ENCODE measurements at places on chromosomes 5 and 9. TPM values are rescaled to one million over a fixed set of nuclear protein-coding genes. Genes with fewer than 3 reads are reported as not detected.

GRCh38 chr9:114570742-114571141 lies 16.8 kb upstream of the ATP6V1G1 start:
- DNase-seq, result no peak
- H3K27me3 ChIP-seq, result no peaks in the 10 kb centered on the region
- H3K36me3 ChIP-seq, result no peaks in the 10 kb centered on the region
- H3K4me1 ChIP-seq, result no peaks in the 10 kb centered on the region
- no peak overlapping the region for H3K4me3 ChIP-seq
- H3K27ac ChIP-seq, result no peak overlapping the region

DNA sequence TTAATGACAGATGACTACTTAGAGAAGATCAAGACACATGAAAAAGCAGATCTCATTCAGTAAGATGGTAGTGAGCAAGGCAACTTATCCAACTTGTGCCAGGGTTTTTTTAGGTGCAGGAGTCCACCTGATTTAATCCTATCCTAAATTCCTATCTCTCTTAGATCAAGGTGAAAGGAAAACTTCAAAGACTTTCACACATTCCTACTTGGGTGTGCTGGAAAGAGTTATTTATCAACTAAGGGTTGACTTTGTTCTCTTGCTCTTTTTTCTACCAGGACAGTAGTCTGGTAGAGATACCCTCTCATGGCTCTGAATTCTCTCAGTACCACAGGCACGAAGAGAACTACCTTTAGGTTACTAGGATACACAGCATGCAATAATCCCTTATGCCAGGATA lies 18.2 kb downstream of the TUT7 start:
- H3K27me3 ChIP-seq, result no peaks in the 10 kb centered on the region
- no peak overlapping the region for H3K27ac ChIP-seq
- peaks cover 15% of the 10 kb centered on the region for H3K4me1 ChIP-seq
- DNase-seq, result no peak
- H3K4me3 ChIP-seq, result no peak overlapping the region
- H3K36me3 ChIP-seq, result peaks cover 41% of the 10 kb centered on the region

- no peak overlapping the region for H3K4me3 ChIP-seq
- H3K4me1 ChIP-seq, result peaks cover 2% of the 10 kb centered on the region
- peak; percentile 28 for DNase-seq
- no peak overlapping the region for H3K27ac ChIP-seq
Measured at GRCh38 chr9:93517331-93517730, 59.1 kb upstream of the PHF2 start.

Gene SLC25A2
- not detected for total RNA-seq

DNA sequence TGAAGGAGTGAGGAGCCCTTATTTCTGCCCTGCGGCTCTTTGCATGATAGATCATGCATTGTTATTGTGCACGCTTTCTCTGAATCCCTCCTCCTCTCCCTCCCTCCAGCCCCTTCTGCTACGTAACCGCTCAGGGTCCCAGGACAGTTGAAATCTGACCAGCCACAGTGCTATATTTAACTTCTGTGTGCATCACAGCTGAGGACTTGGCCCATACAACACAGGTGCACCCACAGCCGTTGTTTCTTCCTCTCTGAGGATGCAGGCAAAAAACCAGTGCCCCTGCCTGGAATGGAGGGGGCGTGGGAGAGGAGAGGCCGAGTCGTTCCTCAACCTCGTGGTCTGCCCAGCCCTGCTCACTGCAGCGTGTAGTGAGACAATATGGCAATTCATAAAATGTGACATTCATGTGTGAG lies 335.6 kb upstream of the CLINT1 start:
- no peaks in the 10 kb centered on the region for H3K27me3 ChIP-seq
- H3K4me3 ChIP-seq, result no peak overlapping the region
- H3K4me1 ChIP-seq, result no peaks in the 10 kb centered on the region
- no peak for DNase-seq
- no peak overlapping the region for H3K27ac ChIP-seq
- H3K36me3 ChIP-seq, result no peaks in the 10 kb centered on the region

DNA sequence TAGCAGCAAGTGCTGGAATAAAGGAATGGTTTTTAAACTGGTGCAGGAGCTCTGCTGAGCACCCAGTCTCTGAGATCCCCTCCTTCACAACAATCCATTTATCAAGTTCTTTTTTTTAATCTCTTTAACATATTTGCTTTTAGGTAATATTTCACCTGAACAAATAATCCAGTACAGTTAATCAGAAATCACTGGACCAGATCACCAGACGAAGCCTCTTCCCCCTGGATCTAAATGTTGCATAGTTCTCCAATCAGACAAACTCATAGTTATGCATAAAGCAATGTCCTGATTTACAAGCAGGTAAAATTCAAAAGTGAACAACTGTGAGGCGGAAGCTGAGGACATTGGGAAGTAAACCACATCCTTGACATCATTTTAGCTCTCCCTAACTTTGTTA lies 657.7 kb upstream of the RORB start:
- no peak overlapping the region for H3K27ac ChIP-seq
- no peak overlapping the region for H3K4me3 ChIP-seq
- no peak for DNase-seq
- no peaks in the 10 kb centered on the region for H3K36me3 ChIP-seq

Gene STKLD1
- total RNA-seq, result 2.0 TPM

GRCh38 chr5:157669701-157670097 lies 1.6 kb upstream of the C5orf52 start:
- no peak overlapping the region for H3K4me3 ChIP-seq

DNA sequence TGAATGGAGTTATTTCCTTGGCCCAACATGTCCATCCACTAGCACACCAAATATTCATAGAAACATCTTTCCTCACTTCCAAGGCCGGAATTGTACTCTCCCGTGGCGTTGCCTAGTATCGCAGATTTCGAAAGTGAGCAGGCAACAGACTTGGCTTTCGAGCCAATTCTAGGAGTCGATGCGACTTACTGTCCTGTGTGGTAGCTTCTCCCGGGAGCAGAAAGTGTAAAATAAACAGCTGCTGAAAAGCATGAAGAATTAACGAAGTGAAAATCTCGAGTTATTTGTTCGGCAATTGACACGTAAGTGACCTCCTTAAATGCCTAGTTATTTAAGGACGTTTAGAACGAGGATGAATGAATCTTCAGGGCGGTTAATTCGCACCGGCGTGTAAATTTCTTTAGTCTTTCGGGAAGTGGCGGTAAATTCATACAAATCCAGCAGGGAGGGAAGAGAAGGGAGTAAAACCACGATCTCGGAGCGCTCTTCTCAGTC lies 449 bp upstream of the PCSK5 start:
- H3K27ac ChIP-seq, result no peak overlapping the region
- no peaks in the 10 kb centered on the region for H3K4me1 ChIP-seq
- peak; percentile 44 for DNase-seq
- peaks cover 27% of the 10 kb centered on the region for H3K27me3 ChIP-seq

GRCh38 chr5:151664694-151665585 lies 21.8 kb downstream of the SPARC start:
- H3K36me3 ChIP-seq, result peaks cover 30% of the 10 kb centered on the region
- no peak overlapping the region for H3K27ac ChIP-seq
- H3K4me3 ChIP-seq, result no peak overlapping the region
- no peaks in the 10 kb centered on the region for H3K4me1 ChIP-seq
- peak; percentile 75 for DNase-seq

DNA sequence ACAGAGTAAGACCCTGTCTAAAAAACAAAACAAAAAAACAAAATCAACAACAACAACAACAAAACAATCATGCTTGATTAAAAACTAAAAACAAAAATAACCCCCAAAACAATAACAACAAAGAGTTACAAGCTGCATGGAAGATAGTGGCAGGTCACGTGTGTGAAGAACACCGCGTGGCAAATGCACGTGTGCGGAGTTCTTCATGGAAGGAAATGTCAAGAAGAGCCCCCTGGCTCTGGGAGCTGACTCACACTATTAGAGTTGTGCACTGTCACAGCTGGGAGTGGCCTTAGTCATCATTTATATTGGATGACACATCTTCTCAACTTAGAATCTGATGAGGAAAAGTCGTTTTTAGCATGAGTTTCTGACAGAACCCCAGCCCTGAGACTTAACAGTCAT lies 110.5 kb downstream of the JMY start:
- no peaks in the 10 kb centered on the region for H3K27me3 ChIP-seq
- no peak for DNase-seq
- H3K4me3 ChIP-seq, result no peak overlapping the region
- no peak overlapping the region for H3K27ac ChIP-seq
- H3K36me3 ChIP-seq, result no peaks in the 10 kb centered on the region

GRCh38 chr9:69554945-69555344 lies 117.2 kb downstream of the APBA1 start:
- H3K4me1 ChIP-seq, result no peaks in the 10 kb centered on the region
- no peaks in the 10 kb centered on the region for H3K36me3 ChIP-seq
- H3K27me3 ChIP-seq, result no peaks in the 10 kb centered on the region
- H3K27ac ChIP-seq, result no peak overlapping the region
- DNase-seq, result no peak

Gene PCDHGA11
- total RNA-seq, result 5.0 TPM

Gene IL9
- not detected for total RNA-seq

- no peak overlapping the region for H3K4me3 ChIP-seq
Measured at GRCh38 chr5:151483647-151484046, 36.2 kb downstream of the SLC36A1 start.

- no peaks in the 10 kb centered on the region for H3K4me1 ChIP-seq
- H3K36me3 ChIP-seq, result no peaks in the 10 kb centered on the region
- no peak for DNase-seq
- H3K27me3 ChIP-seq, result no peaks in the 10 kb centered on the region
Measured at GRCh38 chr5:17852740-17853139, 218.5 kb downstream of the TAF11L14 start.

GRCh38 chr5:18329328-18329727 lies 695.1 kb downstream of the TAF11L14 start:
- no peak overlapping the region for H3K4me3 ChIP-seq
- no peaks in the 10 kb centered on the region for H3K36me3 ChIP-seq

Gene PRR7
- total RNA-seq, result 26.4 TPM

DNA sequence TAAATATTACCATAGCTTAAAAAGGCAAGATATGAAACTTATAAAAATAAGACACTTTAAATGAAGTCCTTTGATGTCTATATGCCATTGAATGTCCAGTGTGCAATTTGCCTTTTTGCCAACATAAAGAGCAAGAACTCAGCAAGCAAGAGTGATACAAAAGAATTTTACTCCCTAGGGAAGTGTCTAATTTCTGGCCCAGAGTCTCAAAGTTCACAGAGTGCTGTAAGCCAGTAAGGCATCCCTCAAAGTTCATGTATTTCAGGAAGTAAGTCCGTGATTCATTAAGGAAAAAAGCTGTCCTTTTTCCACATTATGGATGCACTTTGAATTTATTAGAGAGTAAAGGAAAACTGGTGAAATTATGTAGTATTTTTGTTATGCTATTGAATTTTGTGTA lies 185.2 kb downstream of the CCDC171 start:
- H3K36me3 ChIP-seq, result no peaks in the 10 kb centered on the region
- H3K4me1 ChIP-seq, result no peaks in the 10 kb centered on the region
- no peak overlapping the region for H3K27ac ChIP-seq
- DNase-seq, result no peak
- no peak overlapping the region for H3K4me3 ChIP-seq
- H3K27me3 ChIP-seq, result no peaks in the 10 kb centered on the region

DNA sequence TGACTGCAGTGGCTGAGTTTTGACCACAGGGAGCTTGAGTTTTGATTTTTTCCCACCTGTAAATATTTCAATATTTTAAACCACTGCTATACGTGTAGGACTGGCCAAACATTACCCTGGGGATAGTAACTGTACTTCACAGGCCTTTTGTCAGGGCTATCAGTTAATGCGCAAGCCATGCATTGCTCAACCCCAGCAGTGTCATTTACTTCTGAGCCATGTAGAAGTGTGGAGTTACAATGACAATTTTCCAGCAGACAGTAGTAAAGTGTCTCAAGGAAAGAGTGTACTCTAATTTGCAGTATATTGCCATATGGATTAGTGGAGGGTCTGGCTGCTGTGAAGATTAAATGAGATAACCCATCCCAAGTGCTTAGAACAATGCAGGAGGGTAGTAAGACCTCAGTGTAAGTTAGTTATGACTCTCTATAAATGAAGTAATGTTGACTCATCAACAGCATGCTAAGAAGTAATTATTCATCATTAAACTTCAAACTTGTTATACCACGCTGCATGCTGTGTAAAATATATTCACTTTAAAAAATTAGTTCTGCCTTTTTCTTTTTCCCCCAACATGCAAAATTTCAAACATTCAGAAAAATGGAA lies 489.2 kb downstream of the KDM4C start:
- DNase-seq, result peak; percentile 14
- no peak overlapping the region for H3K4me3 ChIP-seq
- H3K4me1 ChIP-seq, result no peaks in the 10 kb centered on the region

Gene F12
- 3.4 TPM for total RNA-seq

GRCh38 chr5:123671042-123671441 lies 159.1 kb downstream of the CSNK1G3 start:
- no peaks in the 10 kb centered on the region for H3K36me3 ChIP-seq
- no peak overlapping the region for H3K27ac ChIP-seq
- peaks cover 19% of the 10 kb centered on the region for H3K4me1 ChIP-seq

GRCh38 chr5:114435220-114435481 lies 73.3 kb downstream of the KCNN2 start:
- no peak for DNase-seq
- H3K4me3 ChIP-seq, result no peak overlapping the region
- H3K36me3 ChIP-seq, result no peaks in the 10 kb centered on the region
- no peak overlapping the region for H3K27ac ChIP-seq
- no peaks in the 10 kb centered on the region for H3K27me3 ChIP-seq

Gene STOML2
- 151 TPM for total RNA-seq

- no peak overlapping the region for H3K4me3 ChIP-seq
- H3K27me3 ChIP-seq, result no peaks in the 10 kb centered on the region
- peak; percentile 92 for DNase-seq
Measured at GRCh38 chr9:2817999-2818803, 25.7 kb downstream of the PUM3 start.

- no peak for DNase-seq
- H3K4me1 ChIP-seq, result peaks cover 4% of the 10 kb centered on the region
- no peaks in the 10 kb centered on the region for H3K36me3 ChIP-seq
- no peak overlapping the region for H3K4me3 ChIP-seq
- no peak overlapping the region for H3K27ac ChIP-seq
Measured at GRCh38 chr9:20087481-20087880, 298.6 kb upstream of the SLC24A2 start.

- H3K27ac ChIP-seq, result no peak overlapping the region
- no peak overlapping the region for H3K4me3 ChIP-seq
- H3K4me1 ChIP-seq, result peaks cover 51% of the 10 kb centered on the region
- no peaks in the 10 kb centered on the region for H3K27me3 ChIP-seq
- H3K36me3 ChIP-seq, result no peaks in the 10 kb centered on the region
Measured at GRCh38 chr5:116452774-116453368, 121.8 kb downstream of the SEMA6A start.

DNA sequence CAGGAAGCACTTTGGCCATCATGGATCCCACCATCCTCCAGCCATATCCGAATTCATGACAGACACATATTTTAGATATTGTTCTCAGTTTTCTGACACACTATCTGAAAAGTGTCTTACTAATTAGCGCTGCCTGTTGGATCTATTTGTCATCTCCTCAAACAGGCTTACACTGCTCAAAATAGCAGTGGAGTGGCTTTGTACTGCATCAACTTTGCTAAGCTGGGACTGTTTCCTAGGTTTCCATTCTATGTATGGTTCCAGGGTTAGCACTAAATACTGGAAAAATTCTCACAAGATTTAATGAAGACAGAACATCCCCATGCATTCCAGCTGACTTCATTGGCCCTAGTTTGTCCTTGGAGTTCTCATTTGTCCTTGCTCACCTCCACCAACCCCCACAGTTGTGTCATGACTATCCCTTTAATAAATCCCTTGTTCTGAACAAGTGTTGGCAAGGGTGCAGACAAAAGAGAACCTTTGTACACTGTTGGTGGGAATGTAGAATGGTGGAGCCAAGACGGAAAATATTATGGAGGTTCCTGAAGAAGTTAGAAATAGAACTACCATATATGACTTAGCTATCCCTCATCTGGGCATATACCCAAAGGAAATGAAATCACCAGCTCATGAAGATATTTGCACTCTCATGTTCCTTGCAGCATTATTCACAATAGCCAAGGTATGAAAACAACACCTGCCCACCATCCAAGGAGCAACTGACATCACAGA lies 136.5 kb upstream of the RAI14 start:
- H3K4me1 ChIP-seq, result no peaks in the 10 kb centered on the region
- H3K27me3 ChIP-seq, result no peaks in the 10 kb centered on the region
- H3K36me3 ChIP-seq, result no peaks in the 10 kb centered on the region
- H3K4me3 ChIP-seq, result no peak overlapping the region
- peak; percentile 32 for DNase-seq

All from cardiac muscle cell (in vitro differentiated cells and primary cell).